ENCODE measurements at places on chromosomes 1 and 21.

GRCh38 chr1:182784556-182785171 lies 4.9 kb upstream of the NPL start:
- DNase-seq, result peak; percentile 46

DNA sequence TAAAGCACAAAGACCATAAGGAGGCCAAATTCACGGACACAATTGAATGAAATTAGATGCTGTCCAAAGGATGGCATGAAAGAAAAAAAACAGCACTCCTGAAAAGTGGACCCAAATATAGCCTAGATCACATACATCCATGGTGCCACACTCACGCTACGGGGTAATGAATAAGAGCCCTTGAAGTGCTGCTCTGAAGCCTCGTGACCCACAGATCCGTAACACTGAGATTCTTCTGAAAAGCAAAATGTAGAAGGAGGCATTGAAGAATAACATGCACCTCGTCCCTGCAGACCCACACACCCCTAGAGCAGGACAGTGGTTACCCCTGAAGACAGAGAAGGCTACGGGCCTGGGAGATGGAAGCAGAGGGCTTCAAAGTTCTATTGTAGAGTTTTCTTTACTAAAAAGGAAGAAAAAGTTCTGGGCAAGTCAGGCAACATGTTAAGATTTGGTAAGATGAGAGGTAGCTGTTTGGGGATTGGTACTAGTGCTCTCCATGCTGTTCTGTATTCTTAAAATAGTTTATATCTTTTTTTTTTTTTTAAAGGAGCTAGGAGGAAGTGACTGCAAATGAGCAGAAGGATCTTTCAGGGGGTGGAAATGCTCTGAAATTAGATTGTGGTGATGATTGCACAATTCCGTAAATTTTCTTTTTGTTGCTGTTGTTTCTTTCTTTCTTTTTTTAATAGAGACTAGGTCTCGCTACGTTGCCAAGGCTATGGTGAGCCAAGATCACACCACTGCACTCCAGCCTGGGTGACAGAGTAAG lies 4.1 kb upstream of the ITGB2 start:
- no peak for DNase-seq

DNA sequence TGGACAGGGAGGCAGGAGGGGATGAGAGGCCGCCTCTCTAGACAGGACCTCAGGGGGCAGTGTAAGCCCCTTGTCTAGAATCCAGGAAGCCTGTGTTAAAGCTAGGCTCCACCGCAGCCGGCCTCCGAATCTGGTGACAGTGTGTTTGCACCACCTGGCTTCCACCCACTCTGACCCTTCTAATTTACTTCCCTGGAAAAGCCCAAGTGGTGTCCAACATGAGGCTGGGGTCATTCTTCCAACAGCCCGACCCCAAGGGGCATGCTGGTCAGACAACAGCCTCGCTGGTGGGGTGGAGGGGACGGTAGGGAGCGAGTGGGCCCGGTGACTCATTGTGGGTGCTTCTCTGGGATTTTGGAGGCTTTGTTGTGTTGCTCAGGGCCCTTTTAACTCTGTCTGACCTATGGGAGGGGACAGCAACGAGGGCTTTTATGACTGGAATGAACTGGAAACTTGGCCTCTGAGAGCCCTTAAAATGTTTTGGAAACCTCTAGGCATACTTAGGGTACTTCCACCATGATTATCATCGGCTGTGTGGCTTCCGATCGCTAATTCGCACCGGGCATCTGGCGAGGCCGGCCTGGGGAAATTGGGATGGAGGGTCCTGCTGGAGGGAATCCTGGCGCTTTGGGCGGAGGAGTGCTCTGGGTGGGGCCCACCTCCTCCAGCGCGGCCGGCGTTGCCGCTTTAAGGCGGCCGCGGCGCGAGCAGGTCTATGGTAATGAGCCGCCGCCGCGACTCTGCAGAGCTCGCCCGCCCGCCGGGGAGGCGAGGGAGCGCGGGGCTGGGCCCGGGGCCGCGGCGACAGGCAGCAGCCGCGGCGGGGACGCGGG lies at the start of gene CELSR2:
CELSR2 (plus strand) TSS at position 743 of the 833 bp plus-strand sequence. CDS start 541 bp downstream, outside the sequence.
- peak; percentile 55 for DNase-seq

GRCh38 chr1:35883635-35884101 lies 659 bp downstream of the AGO1 start:
- peak; percentile 23 for DNase-seq

DNA sequence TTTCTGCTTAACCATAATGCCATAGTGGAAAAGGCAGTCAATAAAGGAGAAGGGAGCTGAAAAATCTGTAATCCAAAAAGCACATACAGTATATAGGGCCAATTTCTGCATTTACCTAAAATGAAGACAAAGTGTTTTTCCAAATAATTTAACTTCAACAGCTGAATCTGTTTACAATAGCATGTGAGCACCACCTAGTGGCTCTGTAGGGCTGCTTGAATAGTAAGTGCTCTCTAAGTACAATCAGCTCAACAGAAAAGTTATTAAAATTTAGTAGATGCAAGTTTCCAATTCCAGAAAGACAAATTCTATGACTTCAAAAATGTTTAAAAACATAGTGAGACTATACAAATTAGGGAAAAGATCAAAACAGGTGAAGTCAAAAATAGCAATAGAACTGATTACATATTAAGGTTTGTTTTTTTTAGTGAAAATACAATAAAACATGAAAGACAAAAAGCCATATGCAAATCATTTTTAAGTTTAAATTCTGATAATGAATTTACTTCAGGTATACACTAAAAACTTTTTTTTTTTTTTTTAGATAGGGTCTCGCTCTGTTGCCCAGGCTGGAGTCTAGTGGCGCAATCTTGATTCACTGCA lies 220.0 kb downstream of the SETD4 start:
- peak; percentile 58 for DNase-seq

GRCh38 chr1:215376544-215377264 lies 190.4 kb upstream of the KCTD3 start:
- no peak for DNase-seq

DNA sequence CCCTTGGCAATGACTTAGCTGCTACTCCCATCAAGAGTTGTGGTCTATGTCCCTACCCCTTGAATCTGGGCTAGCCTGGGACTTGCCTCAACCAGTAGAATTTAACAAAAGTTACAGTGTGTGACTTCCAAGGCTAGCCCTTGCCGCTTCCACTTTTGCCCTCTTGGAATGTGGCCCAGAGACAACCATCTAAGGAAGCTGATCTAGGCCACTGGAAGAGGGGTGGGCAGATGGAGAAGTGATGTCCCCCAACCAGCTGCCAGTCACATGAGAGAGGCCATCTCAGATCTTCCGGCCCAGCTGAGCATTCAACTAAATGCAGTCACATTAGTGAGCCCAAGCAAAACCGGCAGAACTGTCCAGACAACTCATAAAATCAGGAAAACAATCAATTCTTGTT lies 115.1 kb downstream of the TOMM20 start:
- DNase-seq, result no peak

DNA sequence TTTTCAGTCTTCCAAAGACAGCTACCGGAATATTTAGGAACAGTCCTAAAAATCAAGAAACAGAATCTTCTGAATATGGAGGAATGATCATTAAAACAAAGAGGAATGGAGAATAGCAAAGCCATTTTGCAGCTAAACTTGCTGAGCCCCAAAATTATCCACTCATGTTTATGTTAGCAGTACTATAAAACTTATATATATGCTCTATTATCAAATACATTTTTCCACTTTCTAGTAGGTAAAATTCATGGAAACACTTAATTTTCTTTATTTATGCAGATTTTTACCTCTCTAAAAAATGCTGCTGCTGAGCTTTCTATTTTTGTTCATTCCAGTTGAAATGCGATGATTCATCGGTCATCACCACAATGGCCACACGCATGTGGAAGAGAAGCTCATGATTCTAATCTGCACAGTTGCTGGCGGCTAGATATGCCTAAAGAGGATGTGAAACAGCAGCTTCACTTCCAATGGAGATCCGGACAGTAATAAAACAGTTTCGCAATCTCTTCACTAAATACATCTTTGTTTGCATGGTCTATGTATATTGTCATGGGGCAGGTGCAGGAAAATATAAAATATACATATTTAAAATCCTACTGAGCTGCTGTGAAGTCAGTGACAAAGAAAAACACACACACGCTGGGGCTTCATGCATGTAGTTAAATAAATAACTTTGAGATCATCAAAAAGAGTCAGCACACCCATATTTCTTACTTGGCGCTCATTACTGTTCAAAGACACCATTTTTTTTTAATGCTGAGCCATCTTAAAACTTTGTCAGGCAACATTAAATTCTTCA lies 292.2 kb downstream of the SMYD3 start:
- peak; percentile 1 for DNase-seq

DNA sequence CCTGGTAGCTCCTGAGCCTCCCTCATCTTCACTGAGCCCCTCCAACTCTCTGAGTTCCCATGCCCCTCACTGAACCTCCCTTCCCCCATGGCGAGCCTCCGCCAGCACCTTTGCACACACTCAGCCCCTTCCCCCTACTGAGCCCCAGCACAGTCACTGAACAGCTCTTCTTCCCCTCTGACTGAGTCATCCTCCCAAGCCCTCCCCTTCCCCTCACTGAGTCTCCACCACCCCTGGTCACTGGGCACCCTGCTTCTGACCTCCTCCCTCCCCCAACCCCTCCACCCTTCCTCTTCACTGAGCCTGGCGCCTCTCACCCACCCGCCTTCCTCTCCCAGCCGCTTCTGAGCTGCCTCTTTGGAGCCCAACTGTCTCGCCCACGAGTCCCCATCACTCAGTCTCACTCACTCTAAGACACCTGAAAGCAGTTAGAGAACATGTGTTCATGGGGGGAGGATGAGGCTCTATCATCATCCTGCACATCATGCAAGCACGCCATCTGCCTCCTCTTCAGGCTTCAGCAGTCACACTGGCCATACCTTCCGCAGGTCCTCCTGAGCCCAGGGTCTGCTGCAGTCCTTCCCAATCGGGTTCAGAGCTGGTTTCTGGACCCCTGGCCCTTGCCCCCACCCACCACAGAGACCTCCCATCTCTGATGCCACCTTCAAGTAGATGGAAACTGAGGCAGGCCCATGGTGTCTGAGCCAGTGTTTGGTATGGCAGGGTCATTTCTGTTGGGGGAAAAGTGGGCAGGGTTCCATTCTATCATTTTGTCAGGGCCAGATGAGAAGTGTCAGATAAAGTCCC lies 2.0 kb upstream of the TRNP1 start:
- no peak for DNase-seq

DNA sequence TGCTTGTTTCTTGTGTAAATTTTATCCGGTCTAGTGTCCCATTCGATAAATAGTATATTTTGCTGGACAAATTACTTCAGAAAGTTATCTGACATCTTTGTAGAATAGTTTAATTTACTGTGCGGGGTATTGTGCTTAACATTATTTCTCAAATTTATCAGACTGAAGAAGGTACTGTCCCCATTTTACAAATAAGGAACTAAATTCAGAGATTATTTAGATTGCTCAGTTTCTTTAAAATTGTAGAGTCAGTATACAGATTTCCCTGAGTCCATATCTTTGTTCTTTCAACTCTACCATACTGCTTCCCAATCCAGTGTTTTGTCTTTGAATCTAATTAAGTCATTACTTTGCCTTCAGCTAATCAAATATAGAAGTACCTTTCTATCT lies 6.4 kb downstream of the ATP5PB start:
- DNase-seq, result no peak

DNA sequence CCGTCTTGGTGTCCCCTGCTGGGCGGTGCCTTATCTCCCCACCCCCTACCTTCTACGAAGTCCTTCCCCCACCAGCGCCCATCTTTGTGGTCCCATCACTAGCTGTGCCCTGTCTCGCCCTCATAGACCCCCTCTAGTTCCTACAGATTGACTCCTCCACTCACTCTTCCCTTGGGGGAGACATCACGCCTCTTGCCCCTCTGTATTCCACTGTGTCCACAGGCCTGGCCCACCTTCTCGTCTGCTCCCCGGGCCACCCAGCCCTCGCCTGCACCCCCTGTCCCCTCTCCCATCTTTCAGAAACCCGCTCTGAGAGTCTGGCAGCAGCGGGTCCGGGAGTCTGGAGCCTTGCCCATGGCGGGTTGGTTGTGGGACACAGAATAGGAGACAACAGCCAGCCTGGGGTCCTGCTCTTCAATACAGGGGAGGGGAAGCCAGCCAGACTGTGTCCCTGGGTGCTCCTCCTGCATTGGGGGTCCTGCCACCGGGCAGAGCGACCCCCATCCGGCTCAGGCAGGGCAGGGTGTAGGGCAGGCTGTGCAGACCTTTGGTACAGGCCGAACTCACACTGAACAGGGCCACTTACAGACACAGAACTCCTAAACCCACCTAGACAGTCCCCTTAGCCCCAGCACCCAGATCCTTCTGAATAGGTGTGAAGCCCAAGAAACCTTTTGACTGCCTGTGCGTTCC lies 1.1 kb downstream of the RNF187 start:
- DNase-seq, result no peak
